ENCODE measurements at places on chromosomes 16 and 17. TPM values are rescaled to one million over a fixed set of nuclear protein-coding genes. Genes with fewer than 3 reads are reported as not detected.

GRCh38 chr17:31437720-31438400, 46.4 kb downstream of the RAB11FIP4 start:
- no peaks in the 10 kb centered on the region for H3K27me3 ChIP-seq
- H3K27ac ChIP-seq = no peak overlapping the region
- no peak overlapping the region for H3K4me3 ChIP-seq
- no peaks in the 10 kb centered on the region for H3K36me3 ChIP-seq
- no peak for DNase-seq

GRCh38 chr17:5675625-5676421, 91.5 kb upstream of the NLRP1 start:
- H3K4me3 ChIP-seq = no peak overlapping the region
- H3K27me3 ChIP-seq = no peaks in the 10 kb centered on the region
- H3K27ac ChIP-seq = no peak overlapping the region
- H3K36me3 ChIP-seq = no peaks in the 10 kb centered on the region

GRCh38 chr17:192666-193425, 11.4 kb upstream of the DOC2B start:
- no peak for DNase-seq
- no peak overlapping the region for H3K4me3 ChIP-seq
- H3K27me3 ChIP-seq = no peaks in the 10 kb centered on the region
- no peaks in the 10 kb centered on the region for H3K36me3 ChIP-seq
- H3K27ac ChIP-seq = no peak overlapping the region

DNA sequence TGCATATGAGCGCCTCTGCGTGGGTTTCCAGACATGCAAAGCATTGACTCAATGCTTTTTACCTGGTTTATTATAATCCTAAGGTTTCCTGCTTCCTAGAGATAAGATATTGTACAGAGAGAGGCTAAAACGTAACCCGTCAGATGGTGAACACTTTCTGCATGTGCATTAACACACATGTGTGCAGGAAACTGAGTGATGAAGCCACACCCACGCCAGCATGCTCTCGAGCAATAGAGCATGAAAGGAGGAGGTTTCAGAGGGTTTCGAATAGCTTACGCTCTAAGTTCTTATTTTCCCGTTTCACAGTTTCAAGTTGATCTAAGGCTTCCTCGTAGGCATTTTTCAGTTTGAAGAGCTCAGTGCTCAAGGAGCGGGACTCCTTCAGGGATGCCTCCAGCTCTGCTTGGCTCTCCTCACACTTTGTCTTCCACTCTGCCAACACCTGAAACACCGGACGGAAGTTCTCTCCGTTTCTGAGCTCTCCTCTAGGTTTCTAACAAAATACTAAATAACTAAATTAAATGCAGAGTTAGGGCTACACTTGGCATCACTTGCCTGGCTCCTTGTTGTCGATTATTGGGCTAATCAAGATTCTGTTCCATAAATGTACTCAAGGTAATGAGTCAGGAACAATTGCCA, 23.2 kb downstream of the MYH3 start:
- H3K36me3 ChIP-seq = peaks cover 7% of the 10 kb centered on the region
- no peaks in the 10 kb centered on the region for H3K4me1 ChIP-seq
- no peak for DNase-seq
- no peak overlapping the region for H3K4me3 ChIP-seq

Gene CYTH1
- 79.4 TPM for total RNA-seq

Gene TCAP
- 6.4 TPM for total RNA-seq

Gene SPATA33
- total RNA-seq = 3.2 TPM
